Islet precursor cell (in vitro differentiated cells): ENCODE measurements at places on chromosomes 1 and 21.
A peak's percentile ranks its signal among the peaks of the same experiment; 100 is the strongest.

- DNase-seq: no peak
Measured at GRCh38 chr1:81478219-81478618, 322.5 kb upstream of the ADGRL2 start.

DNA sequence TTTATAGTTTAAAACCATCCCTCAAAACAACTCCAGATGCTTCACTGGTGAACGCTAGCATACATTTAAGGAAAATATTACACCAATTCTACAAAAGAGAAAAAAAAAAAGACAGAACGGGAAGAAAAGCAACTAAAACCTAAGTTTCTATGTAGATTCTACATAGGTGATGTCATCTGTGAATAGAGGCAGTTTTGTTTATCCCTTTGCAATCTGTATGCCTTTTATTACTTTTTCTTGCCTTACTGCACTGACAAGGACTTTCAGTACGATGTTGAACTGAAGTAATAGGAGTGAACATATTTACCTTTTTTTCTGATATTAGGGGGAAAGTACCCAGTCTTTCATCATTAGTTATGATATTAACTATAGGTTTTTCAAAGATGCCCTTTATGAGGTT lies 101.7 kb upstream of the HAO2 start:
- no peak for DNase-seq

- DNase-seq: no peak
Measured at GRCh38 chr21:31449921-31450535, 106.0 kb upstream of the TIAM1 start.

DNA sequence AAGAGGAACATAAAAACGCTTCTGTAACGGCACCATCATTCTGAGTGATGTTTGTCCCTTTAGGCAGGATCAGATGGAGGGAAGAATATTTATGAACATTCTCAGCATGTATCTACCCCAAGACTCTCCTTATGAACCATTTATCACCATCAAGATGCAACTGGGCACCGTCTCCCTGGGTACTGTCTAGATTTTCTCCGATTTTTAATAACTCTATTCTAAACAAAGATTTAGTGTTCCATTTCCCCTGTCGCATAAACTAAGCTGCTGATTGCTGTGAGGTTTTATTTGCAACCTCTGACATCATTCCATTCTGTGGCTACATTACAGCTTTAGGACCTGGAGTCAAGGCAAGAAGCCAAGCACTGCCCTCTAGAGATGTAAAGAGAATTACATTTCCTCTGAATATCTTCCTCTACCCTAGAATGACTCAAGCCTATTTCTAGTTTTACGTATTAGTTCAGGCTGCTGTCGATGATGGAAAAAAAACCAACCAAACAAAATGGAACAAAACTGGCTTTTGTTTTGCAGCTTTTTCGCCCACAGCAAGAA lies 130.1 kb upstream of the MAP1LC3C start:
- DNase-seq: no peak

DNA sequence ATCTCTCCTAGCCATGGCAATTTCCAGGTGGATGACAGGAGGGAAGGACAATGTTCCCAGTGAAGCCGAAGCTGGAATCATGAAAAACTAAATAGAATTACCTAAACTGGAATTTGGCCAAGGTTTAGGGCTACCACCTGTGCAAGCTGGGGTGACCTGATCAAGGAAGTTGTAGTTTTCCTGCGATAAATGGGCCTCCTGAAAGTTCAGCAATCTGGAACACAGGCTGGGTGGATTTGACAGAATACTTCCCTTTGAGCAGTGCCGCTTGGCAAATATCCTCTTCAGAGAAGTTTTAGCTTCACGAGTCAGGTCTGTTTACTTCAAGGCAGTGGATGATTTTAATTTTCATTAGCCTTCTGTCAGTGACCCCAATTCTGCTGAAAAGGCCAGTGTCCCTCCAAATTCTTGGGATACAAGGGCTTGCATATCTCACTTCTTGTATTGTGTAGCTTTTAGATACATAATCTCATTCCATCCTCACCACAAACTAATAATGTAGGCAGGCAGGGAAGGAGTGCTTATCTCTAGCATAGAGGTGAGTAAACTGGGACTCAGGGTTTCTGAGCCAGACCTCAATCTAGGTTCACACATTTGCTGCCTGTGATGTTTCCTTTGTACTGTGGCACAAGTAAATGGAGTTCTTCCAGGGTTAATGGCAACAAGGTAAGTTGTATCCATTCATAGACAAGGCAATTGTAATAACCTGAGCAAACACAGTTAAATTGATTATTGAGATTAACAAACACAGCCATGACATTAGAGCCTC lies 349.4 kb downstream of the NUF2 start:
- DNase-seq: no peak

- no peak for DNase-seq
Measured at GRCh38 chr1:86441581-86441980, 17.6 kb downstream of the CLCA2 start.

DNA sequence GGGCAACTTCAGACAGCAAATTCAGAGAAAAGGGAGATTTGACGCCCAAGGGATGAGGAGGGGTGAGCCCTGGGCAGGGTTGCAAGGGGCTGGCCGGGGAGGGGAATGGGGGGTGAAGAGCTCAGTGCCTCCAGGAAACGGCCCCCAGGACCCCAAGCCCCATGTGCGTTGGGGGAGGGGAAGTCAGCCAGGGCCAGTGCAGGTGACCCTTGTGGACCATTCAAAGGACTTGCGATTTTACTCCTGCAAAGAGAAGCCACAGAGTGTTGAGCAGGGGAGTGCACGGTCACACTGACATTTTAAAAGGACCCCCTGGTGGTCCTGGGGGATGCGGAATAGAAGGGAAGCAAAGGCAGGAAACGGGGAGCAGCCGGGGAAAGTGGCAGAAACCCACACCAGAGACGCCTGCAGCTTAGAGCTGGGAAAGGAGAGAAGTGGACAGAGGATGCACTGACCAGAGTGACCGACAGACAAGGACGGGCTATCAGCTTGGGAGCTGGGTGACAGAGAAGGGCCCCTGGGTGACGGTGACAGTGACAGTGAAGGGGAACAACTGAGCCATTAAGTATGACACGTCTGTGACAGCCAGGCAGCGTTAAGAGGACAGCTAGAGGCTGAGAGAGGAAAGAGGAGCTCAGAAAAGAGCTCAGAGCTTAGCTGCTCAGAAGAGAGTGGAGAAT lies 54.0 kb upstream of the TMEM51 start:
- no peak for DNase-seq

DNA sequence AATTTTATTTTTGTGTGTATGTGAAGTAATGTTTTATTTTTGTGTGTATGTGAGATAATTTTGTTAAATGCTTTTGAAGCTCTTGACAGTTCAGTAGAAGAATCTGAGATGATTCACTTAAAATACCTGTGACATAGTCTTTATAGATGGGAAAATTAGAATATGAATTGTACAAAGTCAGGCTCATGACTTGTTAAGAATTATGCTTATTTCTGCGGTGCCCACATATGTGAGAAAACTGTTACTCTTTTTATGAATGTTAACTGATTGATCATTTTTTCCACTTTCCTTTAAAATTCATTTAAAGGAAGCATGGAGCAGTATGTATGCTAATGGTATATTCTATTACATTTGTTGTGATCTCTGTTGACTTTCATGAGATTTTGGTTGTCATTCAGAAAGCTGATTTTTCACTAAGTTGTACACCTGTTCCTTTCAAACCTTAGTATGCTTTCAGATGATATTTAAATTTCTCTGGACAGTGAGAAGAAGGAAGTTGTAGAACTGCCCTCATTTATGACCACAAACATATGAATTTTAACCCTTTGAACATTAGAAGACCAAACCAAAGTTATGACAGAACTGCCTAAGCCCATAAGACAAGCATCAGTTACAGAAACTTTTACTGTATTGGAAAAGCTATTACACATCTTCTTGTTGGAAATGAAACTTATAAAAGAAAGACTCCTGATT lies 110.1 kb downstream of the POU2F1 start:
- DNase-seq: no peak

DNA sequence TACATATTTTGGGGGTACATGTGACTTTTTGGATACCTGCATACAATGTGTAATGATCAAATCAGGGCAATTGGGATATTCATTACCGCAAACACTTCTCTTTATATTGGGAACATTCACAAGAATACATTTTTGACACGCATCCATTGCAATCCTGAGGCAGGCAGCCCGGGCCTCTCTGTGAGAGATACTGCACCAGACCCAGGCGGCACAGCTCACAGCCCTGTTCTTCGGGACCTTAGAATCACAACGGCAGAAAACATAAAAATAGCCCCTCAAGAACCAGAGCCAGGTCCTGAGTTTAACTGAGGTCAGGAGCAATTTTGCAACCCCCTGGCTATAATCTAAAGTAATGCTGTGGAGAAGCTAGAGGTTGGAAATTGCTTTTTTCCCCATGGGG lies 90.8 kb upstream of the PGBD5 start:
- no peak for DNase-seq

DNA sequence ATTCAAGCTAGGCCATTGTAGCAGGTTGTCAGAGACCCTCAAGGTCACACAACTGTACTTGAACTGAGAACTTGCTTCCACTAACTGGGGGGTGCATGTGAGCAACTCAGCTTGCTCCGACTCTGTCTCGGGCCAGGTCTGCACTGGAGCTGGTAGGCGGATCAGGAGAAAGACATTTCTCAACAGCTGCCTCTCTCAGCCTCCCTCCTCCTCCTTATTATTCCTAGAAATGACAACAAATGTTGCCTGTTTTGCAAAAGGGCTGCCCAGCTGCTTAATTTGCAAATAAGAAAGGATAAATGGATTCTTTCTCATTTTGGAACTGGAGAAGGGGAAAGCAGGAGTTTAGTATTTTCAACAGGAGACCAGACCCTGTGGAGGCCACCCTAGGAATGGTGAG lies 140.5 kb downstream of the RHOU start:
- DNase-seq: peak; percentile 37

DNA sequence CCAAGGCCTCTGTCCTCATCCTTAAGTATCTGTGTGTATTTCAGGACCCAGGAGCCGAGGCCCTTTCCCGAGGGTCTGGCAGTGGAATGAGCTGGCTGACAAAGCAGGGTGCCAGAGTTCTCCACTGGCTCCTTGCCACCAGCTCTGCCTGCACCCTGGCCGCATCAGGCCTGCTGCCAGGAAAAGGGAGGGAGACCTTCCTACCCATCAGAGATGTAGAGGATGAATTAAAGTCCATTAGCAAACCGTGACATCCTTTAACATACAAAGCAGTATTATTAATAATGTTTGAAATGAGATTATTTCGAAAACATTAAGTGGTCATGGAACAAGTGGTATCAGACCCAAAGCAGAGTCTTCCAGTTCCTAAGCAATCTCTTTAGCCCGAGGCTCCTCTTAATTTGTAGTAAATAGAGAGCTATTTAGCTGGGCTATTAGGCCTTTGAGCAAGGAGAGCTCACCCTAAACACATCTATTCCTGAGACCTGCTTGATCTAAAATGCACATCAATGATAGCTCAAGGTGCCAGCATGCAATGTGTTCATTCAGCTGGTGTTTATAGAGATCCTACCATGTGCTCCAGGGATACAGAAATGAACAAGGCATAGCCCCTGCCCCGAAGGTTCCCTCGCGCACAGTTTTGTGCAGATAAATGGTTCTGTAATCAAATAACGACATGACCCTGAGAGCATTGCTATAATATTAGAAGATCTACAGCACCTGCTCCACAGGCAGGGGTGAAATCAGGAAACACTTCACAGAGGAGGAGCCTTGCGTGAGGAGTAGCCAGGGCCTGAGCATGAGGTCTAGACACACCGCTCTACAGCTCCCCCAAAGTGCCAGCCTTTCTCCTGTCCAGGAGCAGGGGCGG lies 44.0 kb downstream of the FAM163A start:
- no peak for DNase-seq

GRCh38 chr1:247180581-247180980 lies 8.8 kb upstream of the ZNF124 start:
- no peak for DNase-seq

DNA sequence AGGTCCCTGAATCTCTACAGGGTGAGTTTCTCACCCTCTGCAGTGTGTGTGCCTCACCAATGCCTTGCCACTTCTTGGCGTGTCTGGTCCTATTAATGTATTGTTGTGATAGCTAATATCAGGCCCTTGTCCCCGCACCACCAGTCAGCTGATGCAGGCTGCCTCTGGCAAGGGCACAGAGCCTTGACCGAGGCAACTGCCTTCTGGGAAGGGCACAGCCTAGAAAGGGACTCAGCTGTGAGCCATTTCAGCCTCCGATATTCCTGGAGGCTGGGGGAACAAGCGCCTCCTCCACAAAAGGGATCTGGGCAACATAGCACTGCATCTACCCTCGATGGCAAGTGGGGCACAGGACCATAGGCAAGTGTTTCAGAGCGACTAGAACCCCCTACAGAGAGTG lies 27.0 kb downstream of the IL10RB start:
- no peak for DNase-seq

DNA sequence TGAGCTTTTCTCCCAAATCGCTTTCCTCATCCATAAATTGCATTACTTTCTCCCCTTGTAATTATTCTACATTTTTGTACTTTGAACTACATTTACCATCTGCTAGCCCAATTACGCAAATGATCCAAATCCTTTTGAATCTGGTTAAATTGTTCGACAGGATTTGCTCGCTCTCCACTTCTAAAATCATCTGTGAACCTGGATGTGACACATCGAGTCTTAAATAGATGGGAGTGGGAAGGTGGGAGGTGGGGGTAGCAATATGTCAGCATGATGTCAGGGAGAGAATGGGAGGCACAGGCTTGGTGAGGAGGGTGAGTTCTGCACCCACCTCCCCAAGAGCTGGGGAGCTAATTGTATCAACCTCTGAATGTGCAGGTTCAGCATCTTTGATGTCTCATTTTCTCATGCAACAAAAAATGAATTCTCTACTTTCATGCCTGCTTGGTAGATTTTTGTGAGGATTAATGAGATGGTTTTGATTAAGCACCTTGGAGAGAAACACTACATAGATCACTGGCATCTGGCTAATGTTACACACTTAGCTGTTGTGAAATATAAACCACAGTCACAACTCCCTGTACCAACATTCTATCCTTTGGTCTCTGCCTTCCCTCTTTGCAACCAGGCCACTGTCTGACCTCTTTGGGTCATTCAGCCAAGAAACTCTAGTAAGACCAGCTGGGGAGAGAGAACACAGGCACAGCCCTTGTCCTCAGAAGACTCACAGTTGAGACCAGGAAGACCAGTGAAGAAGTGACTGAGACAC lies 165.1 kb downstream of the DAB1 start:
- DNase-seq: no peak

DNA sequence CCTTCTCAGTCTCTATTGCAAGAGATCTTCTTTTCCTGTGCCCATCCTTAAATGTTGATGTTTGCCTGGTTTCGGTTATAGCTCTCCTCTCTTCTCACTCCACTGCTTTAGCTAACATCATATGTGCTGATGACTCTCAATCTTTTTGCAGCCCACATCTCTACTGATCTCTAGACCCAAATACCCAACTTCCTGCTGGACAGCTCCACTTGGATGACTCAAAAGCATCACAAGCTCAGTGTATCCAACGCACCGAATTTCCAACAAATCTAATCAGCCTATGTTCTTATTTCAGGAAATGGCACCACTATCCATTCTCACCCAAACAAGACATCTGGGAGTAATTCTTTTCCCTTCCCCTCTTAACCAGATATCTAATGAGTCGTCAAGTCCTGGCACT lies 79.1 kb upstream of the ARTN start:
- peak; percentile 20 for DNase-seq
